ENCODE measurements at places on chromosomes 4 and X.
A peak's percentile ranks its signal among the peaks of the same experiment; 100 is the strongest.

- DNase-seq, result no peak
Observed at GRCh38 chr4:176579226-176579625, 213.5 kb downstream of the VEGFC start.

DNA sequence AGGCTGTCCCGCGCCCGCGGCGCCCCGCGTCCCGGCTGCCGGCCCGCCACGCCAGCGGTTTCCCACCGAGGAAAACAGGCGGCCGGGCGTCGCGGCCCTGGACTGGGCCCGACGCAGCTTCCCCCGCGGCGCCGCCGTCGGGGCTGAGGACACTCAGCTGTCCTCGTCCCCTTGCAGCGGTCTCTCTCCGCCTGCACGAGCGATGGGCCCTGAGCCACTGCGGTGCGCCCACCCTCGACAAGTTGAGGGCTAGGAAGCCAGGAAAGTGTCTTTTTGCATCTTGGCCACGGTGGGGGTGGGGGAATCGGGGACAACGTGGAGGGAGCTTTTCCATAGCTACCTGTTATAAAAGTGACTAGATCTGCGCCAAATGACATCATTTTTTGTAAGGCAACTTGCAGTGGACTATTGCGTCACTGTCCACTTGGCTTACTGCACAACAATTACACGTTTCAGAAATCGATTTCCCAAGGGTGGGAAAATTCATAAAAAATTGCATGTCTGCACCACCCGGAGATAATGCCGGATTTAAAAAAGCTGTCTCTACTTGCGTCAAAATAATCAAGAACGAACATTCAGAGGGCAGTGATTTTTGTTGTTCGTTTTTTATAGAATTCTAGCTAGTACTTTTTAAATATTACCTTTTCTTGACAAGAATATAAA lies 1.1 kb downstream of the KLHL15 start:
- peak; percentile 23 for DNase-seq

DNA sequence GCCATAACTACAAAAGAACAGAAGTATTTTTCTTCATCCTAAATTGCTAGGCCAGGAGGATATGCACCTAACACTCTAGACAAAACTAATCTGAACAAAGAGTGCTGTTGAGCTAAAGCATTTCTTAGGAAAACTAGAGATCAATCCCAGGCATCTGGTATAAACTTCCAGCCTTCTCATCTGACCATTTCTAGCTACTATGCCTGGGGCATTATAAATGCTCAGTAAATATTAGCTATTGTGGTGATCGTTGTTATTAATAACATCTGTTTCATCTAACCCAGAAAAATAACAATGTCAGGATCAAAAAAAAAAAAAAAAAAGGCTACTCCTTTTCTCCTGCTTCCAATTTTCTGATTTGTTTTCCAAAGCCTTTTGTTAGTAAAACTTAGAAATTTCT lies 7.7 kb upstream of the SLC10A6 start:
- no peak for DNase-seq

GRCh38 chr4:132328761-132329160 lies 820.3 kb upstream of the PCDH10 start:
- DNase-seq, result no peak

- no peak for DNase-seq
Observed at GRCh38 chr4:32180086-32180485, 1459.9 kb downstream of the PCDH7 start.

GRCh38 chrX:9622128-9622527 lies 143.5 kb downstream of the GPR143 start:
- no peak for DNase-seq

DNA sequence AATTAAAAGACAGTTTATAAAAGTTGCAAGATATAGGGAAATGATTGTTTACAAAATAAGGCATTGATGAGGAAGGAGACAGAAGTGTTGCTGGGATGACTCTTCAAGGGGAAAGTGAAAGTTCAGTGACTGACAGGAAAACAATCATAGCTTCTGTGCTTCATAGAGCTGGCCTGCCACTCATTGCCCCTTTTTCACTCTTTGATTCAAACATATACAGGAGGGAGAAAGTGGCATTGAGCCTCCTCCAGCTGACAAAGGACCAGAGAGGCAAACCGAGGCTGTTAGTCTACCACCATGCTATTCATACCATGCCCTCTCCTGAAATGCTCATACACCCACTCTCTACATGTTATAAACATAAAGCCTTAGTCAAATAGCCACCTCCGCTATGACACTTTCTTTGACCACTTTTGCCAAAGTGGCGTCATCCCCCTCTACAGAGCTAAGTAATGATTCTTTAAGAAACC lies 79.2 kb upstream of the ATOH1 start:
- DNase-seq, result no peak

DNA sequence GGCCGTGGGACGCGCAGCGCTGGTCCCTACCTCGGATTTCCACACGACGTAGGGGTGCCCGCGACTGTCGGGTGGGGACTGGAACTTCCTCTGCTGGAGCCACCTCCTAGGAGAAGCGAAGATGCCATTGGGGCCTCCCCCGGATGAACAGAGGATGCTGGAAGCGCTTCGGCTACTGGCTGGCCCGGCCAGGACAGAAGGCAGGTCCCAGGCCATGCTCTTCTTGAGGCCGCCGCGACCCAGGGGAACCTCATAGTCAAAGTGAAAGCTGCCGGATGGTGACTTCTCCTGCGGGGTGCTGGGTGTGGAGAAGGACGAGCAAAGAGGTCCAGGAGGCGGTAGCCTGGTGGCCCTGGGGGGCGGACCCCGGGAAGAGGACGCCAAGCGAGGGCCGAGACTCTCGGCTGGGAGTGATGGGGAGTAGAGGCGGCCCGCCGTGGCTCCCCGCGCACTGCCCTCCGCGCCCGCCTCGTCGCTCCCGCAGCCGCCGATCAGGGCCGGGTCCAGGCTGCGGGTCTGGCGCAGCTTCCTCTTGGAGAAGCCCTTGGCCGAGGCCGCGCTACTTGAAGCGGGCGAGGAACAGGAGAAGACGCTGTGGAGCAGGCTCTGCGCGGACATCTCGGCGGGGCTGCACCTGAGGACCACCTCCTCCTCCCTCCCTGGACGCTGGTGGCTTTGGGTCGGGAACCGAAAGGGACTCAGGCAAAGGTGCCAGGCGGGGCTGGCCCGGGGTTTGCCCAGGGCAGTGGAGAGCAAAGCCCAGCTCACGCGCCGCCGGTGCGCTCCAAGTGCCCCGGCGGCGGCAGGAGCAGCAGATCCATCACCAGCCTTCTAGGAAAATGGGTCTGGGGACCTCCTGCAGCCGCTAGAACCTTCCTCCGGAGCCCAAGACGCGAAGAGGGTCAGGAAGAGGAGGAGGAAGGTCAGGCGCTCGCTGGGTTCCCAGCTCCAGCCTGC lies 1.2 kb downstream of the ARHGAP6 start:
- DNase-seq, result no peak

DNA sequence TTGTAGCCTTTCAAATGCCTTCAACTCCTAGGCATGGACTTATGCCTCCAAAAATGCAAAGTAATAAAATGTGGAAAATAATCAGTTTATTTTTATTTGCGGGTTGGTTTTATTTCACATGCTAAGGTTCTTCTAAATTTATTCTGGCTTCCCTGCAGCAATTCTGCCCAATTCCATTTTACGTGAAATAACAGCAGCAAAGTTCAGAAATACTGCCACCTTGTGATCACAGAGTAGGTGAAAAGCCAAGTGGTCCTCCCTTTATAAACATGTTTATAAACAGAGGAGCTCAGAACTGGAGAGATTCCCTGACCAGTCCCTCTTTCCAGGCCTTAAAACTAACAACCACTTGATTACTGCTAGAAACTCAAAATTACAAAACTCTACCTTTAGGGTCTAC lies 14.7 kb upstream of the DCHS2 start:
- no peak for DNase-seq

DNA sequence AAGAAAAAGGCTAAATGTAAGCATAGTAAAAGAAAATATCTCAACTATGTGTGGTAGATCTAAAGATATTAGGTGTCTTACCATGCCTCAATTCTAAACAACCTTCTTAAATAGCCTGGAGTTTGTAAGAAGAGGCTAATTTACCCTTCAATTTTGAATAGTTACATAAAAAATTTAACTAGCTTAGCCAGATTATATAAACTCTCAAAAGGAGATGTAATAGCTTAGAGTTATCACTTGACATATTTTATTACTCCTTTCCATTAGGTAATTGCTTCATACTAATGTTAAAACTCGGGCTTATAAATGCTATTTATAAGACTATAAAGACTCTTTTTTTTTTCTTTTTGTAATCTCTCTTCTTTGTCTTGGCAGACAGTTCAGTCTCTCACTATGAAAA lies 297.5 kb upstream of the PABPC4L start:
- no peak for DNase-seq

DNA sequence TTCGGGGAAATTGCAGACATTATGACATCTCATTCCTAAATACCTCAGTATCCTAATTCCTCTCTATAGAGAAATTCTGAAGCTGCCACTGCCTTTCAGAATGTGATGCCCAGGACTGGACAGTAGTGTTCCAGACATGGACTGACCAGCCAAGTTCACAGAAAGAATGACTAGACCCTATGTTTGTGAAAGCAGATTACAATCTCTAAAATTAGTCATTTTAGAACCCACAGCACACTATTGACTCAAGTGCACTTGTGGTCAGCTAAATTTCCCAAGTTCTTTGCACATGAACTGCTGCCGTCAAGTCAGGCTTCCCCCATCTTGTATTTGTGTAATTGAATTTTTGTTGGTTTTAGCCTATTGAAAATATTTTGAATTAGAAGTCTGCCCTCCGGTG lies 81.0 kb upstream of the ESX1 start:
- DNase-seq, result no peak

DNA sequence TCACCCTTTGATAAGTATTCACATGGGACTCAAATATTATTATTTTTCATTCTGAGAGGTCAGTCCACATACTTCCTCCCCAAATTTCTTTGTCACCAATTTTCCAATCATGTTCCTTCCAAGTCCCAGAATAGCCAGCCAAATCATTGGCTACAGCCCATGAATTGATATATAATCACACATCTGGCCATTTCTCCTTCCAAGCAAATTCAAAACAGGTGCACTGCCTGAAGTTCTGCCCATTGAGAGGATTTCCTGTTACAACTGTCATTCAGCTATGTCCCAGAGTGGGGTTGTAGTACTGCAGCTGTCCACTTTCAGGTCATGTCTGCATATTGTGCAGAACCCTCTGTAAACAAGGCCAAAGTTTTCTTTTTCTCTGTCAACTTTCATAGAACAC lies 347.8 kb downstream of the GRID2 start:
- no peak for DNase-seq

DNA sequence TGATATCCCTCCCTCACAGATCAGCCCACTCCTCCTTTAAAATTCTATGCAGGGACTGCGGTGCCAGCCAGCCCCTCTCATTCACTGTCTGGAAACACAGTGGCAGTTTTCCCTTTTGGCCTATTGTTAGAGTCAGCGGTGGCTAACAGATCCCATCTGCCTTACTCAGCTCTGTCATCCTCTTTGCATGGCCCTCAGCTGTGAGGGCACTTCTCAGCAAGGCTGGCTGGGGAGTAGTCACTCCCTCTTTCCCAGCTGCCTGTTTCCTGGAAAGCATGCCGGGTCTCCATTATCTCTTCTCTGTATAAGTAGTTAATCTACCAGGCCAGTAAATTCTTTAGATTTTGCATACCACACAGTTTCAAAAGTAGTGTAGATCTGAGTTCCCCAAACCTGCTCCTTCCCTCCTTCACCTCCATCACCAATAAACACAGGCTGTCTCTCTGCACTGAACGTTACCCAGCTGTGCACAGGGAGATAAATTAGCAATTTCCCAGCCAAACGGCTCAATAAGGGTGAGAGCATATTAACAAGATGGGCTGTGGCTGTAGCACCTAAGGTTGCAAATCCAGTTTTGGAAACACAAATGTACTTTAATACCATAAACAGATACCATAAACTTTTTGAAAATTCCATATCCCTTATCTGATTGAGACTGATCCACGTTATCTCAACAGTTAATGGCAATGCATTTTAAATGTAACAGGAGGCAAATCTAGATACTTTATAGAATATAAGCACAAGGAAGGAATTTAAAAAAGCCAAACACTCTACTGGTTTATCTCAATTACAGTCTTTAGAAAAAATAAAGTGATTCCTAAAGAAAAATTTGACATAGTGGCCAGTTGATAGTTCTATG lies 229.3 kb downstream of the ANKRD50 start:
- DNase-seq, result no peak

GRCh38 chr4:21628916-21629610 lies 319.5 kb downstream of the KCNIP4 start:
- DNase-seq, result no peak

DNA sequence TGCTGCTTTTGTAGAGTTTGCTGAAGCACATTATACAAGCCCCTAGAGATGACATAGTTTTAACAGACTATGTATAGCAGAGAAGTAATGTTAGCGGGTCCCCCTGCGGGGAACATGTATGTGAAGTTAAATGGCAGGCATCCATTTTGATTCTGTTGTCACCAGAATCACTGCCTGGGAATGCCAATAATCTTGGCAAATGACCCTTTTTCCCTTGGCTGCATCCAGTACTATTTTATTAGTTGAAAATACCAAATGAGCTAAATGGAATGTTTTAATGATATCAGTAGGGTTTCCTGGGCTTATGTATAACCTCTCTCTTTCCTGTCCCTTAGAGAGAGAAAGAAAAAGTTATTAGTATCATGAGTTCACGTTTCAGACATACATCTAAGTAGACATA lies 93.6 kb downstream of the LIMCH1 start:
- no peak for DNase-seq

- DNase-seq, result no peak
Observed at GRCh38 chr4:123866796-123867195, 470.2 kb downstream of the SPRY1 start.

DNA sequence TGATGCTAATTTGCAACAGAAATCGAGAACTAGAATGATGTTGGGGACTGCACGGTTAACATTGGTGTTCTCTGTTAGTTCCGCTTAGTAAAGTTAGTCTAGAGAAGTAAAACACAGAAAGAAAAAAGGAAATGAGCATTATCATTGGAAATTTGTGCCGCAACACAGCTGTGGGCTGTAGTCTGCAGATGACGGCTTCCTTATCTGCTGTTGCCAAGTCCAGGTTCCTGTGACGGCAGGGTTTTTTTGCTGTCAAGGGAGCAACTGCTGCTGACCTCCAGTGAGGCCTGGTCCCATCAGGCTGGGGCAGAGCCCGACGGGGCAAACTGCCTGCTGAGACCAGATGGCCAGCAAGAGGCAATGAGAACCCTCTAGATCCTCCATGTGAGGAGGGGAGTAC lies 38.9 kb upstream of the PHEX start:
- DNase-seq, result no peak

DNA sequence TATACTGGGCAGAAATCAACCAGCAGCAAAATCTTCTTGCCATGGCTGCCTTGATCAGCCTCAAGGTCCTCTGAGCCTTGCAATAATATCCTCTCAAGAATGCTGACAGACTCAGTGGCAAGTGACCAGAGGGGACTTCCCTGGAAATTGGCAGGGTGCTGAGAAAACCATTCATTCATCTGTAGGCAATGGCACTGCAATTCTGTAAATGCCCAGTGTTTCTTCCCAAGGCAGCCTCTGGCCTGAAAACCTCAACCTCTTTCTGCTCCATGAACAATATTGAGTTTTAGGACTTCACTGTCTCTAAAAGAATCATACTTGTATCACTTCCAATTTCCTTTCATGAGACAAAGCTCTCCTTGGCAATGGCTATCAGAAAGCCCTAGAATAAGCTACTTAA lies 754.3 kb upstream of the TENM3 start:
- no peak for DNase-seq

GRCh38 chr4:156217236-156217635 lies 263.6 kb upstream of the CTSO start:
- no peak for DNase-seq
